ENCODE measurements at places on chromosomes 11 and 22.

- no peak for DNase-seq
Measured at GRCh38 chr11:62548545-62549335, 2.1 kb upstream of the AHNAK start.

DNA sequence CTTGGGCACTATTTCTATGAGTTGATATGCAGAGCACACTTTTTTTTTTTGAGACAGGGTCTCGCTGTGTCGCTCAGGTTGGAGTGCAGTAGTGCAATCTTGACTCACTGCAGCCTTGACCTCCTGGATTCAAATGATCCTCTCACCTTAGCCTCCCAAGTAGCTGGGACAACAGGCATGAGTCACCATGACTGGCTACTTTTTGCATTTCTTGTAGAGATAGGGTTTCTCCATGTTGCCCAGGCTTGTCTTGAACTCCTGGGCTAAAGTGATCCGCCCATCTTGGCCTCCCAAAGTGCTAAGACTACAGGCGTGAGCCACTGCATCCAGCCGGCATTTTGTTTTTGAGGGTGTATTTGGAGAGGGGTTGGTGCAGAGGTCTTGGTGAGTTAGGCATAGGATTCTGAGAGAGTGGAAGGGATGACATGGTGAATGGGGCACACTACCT lies 29.9 kb upstream of the MTCH2 start:
- DNase-seq = no peak

DNA sequence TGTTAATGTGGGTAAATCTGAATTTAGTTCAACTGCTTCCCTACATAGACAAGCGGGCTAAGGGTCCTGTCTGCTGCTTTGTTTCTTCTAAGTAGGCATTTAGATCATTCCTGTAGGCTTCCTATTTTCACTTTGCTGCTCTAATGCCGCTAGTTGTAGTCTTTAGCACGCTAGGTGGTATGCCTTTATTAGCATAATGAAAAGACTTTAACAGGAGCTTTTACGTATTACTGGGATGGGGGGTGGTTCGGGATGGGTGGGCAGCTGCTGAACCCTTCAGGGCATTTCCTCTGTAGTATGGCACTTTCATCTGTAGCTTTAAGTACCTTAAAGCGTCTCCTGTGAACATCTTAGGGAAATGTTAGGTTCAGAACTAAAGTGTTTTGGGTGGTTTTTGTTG lies 85.3 kb downstream of the GGT1 start:
- no peak for DNase-seq

GRCh38 chr22:39859903-39860588 lies 33.5 kb downstream of the ENTHD1 start:
- DNase-seq = no peak

- DNase-seq = no peak
Measured at GRCh38 chr11:105696000-105696399, 86.1 kb downstream of the GRIA4 start.

- DNase-seq = no peak
Measured at GRCh38 chr11:72410956-72411355, 23.4 kb downstream of the CLPB start.

DNA sequence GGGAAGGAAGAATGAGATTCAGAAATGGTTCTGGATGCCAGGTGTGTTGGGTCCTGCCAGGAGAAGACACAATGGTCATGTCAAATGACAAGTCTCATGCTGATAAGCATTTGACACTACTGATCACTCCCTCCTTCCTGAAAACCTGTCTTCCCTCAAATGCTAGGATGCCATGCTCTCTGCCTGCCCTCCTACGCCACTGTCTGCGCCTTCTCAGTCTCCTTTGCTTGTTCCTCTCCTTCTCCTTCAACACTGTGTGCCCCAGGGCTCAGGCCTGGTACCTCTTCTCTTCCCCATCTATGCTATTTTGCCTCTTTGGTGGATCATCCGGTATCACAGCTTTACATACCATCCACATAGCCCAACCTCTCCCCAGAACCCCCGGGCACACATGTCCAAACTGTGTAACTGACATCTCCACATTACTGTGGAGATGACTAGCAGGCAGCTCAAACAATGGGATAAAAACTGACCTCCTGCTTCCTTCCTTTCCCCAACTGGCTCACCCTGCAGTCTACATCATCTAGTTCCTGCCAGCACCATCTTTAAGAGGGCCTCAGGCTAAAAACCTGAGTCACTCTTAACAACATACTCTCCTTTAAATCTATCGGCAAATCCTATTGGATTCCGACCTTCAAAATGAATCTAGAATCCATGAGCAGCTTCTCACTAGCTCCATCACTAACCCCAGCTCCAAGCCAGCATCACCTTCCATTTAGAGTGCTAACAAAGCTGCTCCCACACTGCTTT lies 8.2 kb downstream of the AP1B1 start:
- DNase-seq = no peak

DNA sequence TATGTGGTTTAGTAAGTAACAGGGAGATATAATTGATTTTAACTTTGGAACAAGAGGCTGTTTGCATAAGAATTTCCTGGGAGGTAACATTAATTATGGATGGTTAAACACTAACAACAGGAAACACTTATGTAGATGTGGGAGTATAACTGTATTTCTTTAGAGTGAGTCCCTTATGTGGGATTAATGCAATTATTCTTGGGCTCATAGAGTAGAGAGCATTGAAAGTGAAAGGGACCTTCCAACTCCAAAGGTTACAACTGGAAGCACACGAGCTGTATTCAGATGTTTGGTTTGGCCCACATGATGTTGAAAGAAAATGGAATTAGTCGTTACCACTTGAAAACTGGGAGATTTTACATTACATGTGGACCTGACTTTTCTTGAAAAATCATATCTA lies 53.5 kb downstream of the BBOX1 start:
- DNase-seq = no peak

DNA sequence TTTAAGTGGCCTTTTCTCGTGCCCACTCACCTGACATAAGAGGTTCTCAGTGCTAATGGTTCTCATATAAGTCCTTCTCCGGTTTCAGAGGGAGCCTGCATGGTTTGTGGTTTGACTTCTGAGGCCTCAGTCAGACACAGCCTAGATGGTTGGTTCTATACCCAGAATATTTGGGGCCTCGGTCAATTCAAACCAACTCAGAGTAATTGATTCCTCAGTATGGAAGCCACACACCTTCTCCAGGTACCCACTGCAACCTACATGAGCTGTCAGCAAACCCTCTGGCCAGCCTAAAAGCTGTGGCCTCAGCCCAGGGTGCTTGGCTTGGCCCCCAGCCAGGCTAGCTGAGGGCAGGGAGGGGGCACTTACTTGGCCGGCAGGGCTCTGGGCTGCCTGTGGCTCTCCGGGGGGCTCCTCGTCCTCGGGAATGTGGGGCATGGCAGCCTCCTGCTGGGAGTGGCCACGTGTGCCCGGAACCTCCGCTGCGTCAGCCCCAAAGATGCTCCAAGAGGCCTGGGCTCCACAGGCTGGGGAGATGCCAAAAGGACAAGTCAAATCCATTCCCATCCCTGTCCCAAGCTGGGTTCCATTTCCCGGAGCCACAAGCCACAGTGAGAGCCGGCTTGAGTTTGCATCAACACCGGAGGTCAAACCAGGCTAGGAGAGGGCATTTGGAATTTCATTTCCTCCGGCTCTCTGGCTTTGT lies 41.7 kb downstream of the IRAG1 start:
- no peak for DNase-seq

GRCh38 chr11:62444236-62444833 lies 25.5 kb downstream of the SCGB1A1 start:
- peak; percentile 29 for DNase-seq

- DNase-seq = no peak
Measured at GRCh38 chr11:64564419-64564818, 26.6 kb upstream of the SLC22A12 start.

DNA sequence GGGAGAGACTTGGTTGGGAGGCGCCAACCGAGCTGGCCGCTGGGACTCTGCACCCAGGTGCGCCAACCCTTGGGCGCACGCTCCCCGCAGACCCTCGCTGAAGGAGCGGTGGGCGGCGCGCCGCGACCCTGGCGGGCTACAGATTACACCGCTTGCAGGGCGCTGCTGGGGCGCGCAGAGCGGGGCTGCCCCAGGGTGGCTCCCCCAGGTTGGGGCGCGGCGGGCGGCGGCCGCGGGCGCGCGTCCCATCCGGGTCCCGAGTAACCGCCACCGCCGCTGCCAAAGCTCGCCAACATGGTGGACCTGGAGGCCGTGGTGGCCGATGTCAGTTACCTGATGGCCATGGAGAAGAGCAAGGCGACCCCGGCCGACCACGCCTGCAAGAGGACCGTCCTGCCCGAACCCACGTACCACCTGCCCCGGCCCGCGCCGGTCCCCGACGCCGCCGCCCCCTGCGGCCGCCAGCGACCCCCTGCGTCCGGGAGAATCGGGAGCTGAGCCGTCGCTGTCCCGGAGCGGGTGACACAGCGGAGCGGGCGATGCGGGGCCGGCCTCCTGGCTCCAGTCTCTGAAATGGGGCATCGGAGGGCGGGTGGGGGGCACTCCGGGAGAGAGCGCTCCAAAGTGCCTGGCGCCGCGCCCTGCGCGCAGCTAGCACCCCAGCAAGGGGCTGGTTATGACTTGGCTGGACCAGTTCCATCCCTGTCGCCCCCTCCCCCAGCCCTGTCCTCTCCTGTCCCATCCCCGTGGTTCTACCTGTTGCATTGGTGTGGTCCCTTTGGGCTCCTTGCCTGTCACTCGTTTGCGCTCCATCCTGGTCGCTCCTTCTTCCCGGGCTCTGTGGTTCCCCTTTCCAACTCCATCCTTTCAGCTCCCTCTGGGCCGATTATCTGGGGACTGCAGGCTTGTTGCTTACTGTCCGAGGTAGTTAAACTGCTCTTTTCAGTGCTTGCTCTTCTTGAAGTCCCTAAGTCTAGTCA lies 143.3 kb upstream of the GRK3 start:
- no peak for DNase-seq

DNA sequence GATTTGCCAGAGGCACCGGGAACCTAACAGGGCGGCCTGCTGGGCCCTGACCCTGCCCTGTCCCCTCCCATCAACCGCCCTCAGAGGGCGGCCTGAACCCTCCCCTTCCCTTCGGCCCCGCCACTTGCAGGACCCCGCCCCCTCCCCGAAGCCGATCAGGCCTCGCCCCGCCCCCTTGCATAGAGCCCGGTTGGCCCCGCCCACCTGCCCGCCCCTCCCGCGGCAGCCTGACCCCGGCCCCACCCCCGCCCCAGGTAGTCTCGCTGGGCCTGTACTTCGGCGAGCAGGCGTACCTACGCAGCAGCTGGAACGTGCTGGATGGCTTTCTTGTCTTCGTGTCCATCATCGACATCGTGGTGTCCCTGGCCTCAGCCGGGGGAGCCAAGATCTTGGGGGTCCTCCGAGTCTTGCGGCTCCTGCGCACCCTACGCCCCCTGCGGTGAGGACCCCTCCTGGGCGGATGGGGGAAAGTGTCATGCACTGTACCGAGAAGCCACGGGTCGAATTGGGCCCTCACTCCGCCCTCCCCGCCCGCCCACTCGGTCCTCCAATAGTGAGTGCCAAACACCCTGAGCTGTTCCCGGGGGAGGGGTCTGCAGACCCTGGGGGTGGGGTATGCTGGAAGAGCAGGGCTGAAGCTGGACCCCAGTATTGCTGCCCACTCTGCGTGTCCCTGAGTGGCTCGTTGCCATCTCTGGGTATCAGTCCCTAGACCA lies 94.1 kb downstream of the CACNA1I start:
- DNase-seq = peak; percentile 32

DNA sequence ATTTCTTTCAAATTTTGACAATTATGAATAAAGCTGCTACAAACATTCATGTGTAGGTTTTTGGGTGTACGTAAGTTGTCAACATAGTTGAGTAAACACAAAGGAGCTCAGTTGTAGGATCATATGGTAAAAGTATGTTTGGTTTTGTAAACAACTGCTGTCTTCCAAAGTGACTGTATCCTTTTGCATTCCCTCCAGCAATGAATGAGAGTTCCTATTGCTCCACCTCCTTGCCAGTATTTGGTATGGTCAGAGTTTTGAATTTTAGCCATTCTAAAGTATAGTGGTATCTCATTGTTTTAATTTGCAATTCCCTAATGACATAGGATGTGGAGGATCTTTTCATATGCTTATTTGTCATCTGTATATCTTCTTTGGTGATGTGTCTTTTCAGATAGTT lies 28.0 kb upstream of the PHOX2A start:
- DNase-seq = no peak

DNA sequence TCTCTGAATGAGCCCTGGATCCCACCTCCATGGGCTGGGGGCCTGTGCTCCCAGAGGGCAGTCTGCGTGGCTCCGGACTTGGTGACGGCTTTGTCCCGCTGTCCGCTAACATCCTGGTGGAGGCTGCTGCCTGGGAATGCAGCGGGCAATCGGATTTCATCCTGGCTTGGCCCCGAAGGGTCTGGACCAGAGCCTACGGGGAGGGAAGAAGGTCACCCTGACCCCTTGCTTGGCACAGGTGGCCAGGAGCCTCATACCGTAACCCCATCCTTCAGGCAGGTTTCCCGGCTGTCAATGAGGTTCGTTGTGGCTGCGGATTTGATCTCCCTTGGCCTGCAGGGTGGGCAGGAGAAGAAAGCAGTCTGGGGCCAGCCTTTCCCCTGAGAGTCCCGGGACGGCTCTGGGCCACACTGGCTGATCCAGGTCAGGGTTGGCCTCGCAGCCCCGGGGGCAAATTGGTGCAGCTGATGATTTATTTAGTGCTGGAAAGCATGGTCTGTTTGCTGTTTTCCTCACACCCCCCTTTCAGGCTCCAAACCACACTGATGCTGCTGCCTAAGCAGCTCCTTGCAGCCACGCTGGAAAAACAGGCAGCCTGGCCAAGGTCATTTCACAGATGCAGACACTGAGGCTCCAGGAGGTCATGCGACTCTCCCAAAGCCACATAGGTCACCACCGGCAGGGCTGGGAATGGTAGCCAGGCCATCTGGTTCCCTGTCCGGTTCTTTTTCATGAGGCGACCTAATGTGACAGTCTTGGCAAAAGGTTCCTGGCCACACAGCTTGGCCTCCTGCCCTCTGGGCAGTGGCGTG lies 15.0 kb downstream of the PRDM11 start:
- DNase-seq = no peak

DNA sequence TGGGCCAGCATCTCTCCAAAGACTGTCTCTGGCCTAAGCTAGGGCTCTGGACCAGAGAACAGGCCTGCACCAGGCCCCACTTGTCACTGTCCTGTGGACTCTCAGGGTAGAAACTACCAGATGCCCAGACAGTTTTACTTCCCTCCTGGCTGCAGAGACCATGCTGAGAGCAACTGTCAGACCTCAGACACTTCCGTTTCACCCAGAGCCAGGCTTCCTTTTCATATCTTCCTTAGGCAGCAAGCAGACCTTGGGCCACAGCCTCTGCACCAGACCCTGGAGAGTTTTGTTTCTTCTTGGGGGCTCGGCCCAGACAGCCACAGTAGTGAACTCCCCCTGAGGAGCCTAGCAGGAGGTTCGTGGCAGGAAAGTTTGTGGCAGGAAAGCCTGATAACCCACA lies 12.1 kb upstream of the FCHSD2 start:
- peak; percentile 59 for DNase-seq
